Jurkat, Clone E6-1 (cell line): ENCODE measurements at places on chromosomes 11 and 22.

DNA sequence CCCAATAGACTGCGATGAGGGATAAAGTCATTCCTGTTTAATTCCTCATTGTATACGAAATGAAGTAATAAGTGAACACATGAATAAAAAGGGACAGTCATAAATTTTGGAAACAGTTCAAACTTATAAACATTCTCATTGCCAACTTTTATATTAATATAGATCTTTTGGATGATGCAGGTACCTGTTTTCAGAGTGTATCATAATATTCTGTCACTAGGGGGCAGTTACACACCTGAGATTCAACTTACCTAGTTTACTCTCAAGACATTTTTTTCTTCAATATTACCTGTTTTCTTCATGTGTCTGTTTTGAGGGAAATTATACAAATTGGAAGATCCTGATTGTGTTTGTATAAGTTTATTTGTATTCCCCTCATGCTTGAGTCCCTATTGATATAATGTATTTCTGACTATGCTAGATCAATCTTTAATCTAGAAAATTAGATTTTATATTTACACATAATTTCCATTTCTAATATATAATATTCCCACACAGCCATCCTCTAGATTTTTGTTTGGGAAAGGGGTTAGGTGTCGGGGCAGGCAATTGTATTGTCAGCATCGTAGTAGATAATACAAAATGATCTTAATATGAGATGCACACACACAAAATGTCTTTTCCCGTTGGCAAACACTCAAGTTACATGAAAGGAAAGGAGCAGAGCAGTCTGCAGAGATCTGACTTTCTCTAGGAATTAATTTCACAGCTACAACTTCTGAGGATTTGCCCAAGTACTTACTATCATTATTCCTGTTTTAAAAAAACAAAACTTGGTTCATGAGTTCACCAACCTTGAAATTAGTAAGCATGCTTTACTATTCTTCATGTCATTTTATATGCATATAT, 18.4 kb downstream of the FDX1 start:
- DNase-seq, result no peak

DNA sequence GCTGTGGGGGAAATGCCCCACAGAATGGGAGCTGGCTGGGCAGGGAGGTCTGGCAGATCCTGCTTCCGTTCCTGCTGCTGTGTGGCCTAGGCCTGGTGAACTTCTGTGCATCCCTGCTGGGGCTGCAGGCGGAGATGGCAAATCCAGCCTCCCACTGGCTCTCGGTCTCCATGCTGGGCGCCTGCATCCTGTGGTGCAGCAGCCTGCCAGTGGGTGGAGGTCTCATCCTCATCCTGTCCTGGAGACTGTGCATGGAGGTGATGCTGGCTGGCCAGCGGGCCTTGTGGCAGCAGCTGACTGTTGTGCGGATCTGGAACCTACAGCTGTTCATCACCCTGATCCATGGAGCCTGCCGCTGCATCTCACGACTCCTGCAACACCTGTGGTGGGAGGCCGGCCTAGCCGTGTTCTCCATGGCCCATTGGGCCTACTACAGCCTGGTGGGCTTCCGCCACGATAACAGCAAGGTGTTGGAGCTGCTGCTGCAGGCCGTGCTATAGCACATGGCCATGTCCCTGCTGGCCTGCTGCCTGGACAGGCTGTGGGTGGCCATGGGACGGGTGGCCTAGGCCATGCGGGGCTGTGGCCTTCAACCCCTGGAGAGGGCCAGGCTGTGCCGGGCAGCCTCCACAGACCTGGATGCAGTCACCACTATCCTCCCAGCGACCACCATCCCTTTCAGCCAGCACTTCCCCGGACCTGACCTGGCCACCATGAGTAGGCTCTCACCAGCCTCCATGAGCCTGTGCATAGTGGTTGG, 8.8 kb upstream of the RPL3 start:
- no peak for DNase-seq

GRCh38 chr22:21807544-21808529, 59.6 kb downstream of the MAPK1 start:
- DNase-seq, result no peak

GRCh38 chr11:28581286-28582242, 473.4 kb downstream of the METTL15 start:
- no peak for DNase-seq

- no peak for DNase-seq
Observed at GRCh38 chr11:8267280-8267679, 3.6 kb upstream of the LMO1 start.

GRCh38 chr11:76172583-76172982, 33.7 kb downstream of the WNT11 start:
- no peak for DNase-seq

- DNase-seq, result no peak
Observed at GRCh38 chr11:18066626-18067025, 20.6 kb upstream of the TPH1 start.

- DNase-seq, result no peak
Observed at GRCh38 chr22:29312218-29313125, 3.0 kb downstream of the RASL10A start.

GRCh38 chr11:128723531-128723930, 29.7 kb downstream of the FLI1 start:
- DNase-seq, result no peak
